ENCODE measurements at places on chromosomes 12 and 14.
A peak's percentile ranks its signal among the peaks of the same experiment; 100 is the strongest.

DNA sequence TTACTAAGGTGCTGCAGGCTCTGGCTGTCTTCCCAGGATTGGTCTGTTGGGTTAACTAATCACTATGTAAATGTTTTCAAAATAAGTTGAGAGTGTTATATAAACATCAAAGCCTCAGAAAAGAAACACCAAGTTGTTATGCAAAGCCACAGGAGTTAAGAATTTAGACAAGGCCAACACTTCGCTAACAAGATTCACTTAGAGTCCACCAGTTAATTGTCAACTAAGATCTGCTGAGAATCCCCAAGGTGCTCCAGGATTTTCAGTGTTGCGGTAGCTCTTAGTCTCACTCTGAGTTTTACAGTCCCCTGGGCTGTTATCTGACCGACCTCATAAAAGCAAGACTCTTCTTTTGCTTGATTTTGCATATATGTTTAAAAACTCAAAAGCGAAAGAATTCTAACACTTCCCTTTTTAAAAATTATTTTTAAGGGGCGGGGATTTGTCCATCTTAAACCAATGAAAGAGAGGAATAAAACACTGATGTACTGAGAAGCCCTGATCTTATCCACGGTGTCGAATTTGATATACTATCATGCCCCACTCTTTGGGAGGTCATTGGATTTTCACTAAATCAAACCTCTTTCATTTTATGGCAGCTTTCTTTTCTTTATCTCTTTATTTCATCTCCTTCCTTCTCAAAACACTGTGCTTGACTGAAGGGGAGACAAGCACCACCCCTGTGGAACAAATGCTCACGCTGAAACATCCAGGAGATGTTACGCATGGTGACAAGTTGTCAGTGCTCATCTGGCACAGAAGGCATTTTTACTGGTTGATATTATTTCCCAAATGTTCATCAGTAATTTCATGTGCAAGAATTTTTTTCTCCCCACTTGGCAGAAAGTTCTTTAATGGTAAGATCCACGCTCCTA lies 7.0 kb downstream of the NIN start:
- no peak for DNase-seq

GRCh38 chr14:70515811-70516210 lies 19.0 kb downstream of the ADAM20 start:
- no peak for DNase-seq

DNA sequence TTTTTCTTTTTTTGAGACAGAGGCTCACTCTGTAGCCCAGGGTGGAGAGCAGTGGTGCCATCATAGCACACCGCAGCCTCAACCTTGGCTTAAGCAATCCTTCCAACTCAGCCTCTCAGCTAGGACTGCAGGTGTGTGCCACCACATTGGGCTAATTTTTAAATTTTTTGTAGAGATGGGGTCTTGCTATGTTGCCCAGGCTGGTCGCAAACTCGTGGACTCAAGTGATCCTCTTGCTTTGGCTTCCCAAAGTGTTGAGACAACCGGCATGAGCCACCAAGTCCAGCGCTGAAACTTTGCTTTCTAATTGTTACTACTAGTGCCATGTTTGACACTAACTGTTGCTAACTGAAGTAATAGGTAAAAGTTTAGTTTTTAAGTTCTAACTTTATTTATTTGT lies 8.0 kb downstream of the RNF10 start:
- DNase-seq, result no peak

- DNase-seq, result no peak
These were observed 83.4 kb downstream of the PDE3A start for GRCh38 chr12:20451761-20452160.

DNA sequence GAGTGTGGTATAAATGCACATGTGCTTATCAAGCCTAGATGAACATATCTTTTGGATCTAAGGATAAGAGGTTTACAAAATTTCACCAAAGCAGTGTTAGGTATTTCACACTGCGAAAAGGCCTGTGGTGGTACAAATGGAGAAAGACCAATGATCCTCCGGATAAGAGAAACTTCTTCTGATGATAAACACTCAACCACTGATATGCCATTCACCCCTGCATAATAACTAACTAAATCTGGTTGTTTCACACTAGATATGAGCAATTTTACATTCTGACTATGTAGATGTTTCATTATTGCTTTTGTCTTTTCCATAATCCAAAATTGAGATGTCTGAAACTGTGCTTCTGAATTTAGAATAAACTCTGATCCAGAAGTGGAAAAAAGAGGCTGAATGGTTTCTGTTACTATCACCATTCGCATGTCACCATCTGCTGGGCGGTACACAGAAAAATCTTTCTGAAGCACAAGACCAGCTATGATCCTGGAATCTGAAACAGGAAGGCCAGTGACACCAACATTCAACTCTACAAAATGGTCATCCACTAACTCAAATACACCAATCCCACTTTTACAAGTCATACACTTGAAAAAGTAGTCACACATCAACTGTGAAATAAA lies 1.3 kb downstream of the BBS10 start:
- DNase-seq, result no peak

GRCh38 chr14:95433094-95433478 lies 83.4 kb downstream of the SYNE3 start:
- DNase-seq, result no peak

- no peak for DNase-seq
These were observed 4.9 kb upstream of the CS start for GRCh38 chr12:56304872-56305590.

DNA sequence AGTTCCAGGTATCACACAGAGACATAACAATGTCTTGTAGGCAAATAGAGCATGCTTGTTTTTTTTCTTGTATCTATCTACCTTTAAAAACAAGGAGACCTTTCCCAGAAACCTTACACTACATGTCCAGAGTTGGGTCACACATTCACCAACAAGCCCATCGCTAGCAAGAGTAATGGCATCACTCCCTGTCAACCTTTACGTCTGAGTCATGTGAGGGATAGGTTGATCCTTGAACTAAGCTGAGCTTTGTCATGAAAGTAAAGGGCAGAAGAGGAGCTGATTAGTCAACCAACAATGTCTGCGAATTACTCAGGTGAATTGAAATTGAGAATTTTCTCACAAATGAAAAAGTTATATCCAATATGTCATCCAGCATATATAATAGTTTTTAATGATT lies 219.4 kb downstream of the CNTN1 start:
- DNase-seq, result no peak

GRCh38 chr12:24584032-24584675 lies 364.7 kb downstream of the BCAT1 start:
- DNase-seq, result no peak

DNA sequence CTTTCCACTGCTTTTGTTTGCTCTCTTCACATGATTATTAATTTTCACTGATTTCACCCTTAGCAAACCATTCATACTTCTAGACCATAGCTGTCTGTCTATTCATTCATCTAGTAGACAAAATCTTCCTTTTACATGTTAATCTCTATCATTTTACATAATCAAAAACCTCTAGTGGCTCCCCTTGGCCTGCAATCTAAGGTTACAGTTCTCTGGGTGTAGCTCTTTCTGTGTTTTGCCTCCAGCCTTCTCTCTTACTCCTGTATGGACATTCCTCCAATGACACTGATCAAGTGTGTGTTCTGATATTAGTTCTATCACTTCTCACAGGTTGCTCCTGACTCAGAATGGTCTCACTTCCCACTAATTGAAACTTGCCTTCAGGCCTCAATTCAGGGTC lies 56.4 kb downstream of the PRKCH start:
- no peak for DNase-seq

DNA sequence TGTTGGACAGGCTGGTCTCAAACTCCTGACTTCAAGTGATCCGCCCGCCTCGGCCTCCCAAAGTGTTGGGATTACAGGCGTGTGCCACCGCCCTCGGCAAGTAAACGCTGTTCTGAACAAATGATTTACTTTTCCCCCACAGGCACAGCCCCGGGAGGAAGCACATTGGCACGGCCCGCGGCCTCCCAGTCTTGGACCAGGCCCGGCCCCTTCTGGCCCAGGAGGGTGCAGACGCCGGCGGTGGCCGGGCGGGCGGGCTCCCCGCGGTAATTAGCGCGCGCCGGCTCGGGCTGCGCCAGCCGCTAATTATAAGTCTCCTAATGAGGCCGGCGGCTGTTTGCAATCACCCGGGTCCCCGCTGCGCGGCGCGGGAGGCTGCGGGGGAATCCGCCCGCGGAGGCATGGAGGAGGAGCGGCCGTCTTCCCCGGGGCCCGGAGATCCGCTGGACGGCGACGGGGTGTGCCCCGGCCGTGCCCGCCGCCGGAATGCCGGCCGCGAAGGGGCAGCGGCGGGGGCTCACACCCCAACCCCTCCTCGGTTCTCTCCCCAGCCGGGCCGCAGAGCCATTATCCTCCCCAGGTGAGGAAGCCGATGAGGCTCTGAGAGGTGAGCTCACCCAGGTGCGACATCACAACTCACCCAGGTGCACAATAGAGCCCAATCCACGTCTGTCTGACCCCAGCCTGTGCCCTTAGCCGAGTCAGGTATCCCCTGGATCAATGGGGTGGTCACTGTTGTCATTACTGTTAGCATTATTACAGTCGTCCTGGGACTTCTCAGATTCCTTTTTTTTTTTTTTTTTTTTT lies 3.3 kb upstream of the POP5 start:
- peak; percentile 16 for DNase-seq

DNA sequence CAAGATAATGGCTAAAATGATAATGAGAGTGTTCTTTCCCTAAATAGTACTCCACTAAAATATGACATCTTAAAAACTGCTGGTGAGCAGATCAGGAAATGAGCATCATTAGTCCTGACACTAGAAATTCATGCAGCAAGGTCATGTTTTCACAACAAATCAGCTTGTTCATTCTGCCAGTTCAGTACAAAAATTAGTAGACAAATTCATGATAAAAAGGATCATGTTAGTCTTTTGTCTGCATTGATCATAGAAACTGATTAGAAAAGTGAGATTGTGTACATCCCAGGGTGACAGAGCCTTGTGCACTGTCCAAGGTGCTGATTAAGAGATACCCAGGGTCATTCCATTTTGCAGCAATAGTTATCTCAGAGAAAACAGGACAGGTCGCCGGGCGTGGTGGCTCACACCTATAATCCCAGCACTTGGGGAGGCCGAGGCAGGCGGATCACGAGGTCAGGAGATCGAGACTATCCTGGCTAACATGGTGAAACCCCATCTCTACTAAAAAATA lies 163.6 kb downstream of the RIMBP2 start:
- DNase-seq, result no peak

DNA sequence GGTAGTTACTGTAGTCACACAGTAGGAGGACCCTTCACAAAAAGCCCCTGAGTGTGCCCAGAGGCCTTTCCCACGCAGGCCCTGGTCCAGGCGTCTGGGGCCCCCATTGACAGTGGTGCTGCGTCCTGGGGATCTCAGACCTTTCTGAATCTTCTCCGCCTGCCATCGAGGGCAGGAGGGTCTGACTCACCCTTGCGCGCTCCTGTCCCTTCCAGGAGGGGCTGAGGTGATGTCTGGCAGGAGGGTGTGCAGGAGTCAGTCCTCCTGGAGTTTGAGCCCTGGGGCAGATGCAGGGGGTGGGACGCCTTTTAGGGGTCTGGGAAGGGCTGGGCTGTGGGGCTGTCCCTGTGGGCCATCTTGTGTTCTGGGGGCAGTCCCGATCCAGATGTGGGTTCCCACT lies 386.8 kb downstream of the TMEM121 start:
- no peak for DNase-seq

DNA sequence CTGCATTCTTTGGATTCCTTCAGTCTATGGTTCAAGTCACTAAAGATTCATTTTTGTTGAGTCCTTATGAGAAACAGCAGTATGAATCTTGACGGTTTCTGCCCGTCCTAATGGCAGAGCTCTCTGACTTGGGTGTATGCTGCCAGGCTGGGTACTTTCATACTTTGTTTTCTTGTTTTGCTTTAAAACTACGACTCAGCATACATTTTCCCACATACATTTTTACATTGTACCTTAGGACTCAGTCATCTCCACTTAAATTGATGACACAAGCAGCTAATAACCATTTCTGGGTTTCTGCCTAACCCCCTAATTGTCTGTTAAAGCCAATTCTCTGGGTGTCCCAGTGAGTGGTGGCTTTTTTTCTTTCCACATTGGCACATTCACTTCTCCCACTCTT lies 4.8 kb upstream of the DDX55 start:
- no peak for DNase-seq

Data from stimulated activated CD8-positive, alpha-beta memory T cell treated with anti-CD3 and anti-CD28 coated beads, Interleukin-4, amount 100 ng/mL, for 24 hours (primary cell).